Suppressor macrophage treated with lipopolysaccharide for 1 hour (primary cell): ENCODE measurements at places on chromosomes 7 and 10.

DNA sequence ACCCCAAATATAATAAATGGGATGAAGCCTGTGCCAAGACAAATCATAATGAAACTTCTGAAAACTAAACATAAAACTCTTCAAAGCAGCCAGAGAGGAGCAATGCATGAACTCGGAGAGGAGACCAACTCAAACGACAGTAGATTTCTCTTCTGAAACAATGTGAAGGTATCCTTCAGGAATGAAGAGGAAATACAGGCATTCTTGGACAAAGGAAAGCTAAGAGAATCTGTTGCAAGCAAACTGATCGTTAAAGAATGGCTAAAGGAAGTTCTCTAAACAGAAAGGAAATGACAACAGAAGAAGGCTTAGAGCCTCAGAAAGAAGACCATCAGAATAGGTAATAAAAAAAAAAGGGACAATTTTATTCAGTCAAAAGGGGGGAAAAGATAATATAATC, 6.6 kb downstream of the GNA12 start:
- no peak for DNase-seq

- DNase-seq: no peak
These were observed 19.4 kb downstream of the HIPK2 start for GRCh38 chr7:139758388-139758787.

GRCh38 chr7:55061726-55062499, 43.1 kb downstream of the EGFR start:
- DNase-seq: no peak

DNA sequence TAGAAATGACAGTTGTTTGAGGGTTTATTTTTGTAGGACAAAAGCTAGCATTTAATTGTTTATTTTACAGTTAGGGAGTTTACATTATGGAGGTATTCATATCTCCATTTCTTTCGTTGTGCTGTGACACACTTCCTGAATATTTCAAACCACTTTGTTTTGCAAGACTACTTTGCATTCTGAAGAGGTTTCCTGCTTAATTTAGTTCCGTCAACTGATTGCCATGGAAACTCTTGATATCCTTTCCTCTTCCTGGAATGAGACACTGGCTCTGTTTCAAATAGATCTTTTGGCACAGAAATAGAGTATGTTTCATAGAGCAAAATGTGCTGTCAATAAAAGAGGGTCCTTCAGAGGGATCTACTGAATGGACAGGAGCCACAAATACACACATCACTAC, 159.5 kb upstream of the AGR3 start:
- peak; percentile 91 for DNase-seq

GRCh38 chr7:141122736-141123135, 48.9 kb downstream of the TMEM178B start:
- no peak for DNase-seq

DNA sequence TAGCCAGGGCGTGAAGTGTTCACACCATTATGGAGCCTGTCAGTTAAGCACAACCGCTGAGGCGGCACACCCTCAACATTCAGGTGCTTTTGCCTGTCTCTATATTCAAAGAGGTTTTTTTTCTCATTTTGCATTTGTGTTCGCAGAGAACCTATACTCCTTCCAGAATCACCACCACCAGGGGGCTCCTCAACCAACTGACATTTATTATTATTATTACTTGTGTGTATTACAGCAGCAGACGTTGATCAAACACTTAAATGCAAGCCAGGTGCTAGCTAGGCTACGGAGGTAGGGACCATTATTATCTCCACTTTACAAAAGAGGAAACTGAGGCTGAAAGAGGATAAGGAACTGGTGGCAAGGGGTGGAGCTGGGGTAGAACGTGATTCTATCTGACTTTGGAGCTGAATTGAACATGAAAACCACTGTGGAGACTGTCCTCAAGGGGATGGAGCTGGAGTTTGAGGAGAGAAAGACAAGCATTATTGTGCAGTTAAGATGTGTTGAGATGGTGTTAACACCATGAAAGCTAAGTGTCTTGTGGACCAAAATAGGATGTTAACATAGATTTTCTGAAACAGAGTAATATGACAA, 133.8 kb upstream of the PLXNA4 start:
- peak; percentile 54 for DNase-seq

GRCh38 chr7:124552217-124552616, 213.4 kb downstream of the GPR37 start:
- DNase-seq: no peak

GRCh38 chr7:136049818-136050461, 72.8 kb upstream of the MTPN start:
- no peak for DNase-seq

DNA sequence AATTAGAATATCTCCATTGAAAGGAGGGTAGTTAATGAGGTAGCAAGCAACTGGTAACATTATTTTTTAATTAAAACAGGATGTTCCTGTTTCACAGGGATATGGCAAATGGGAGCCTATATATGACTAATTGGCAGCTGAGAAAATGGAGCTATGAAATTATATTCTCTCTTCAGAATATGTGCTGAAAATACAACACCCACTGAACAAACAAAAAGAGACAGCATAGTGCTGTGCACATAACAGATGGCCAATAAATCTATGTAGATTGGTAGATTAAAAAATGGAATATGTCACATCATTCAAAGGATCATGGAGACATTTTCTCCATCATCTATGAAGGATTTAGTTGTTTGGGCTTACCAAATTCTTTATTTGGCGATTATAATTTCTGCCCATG, 362.0 kb downstream of the GPR37 start:
- DNase-seq: no peak

- DNase-seq: no peak
These were observed 306.1 kb downstream of the DGKB start for GRCh38 chr7:14596421-14596820.

DNA sequence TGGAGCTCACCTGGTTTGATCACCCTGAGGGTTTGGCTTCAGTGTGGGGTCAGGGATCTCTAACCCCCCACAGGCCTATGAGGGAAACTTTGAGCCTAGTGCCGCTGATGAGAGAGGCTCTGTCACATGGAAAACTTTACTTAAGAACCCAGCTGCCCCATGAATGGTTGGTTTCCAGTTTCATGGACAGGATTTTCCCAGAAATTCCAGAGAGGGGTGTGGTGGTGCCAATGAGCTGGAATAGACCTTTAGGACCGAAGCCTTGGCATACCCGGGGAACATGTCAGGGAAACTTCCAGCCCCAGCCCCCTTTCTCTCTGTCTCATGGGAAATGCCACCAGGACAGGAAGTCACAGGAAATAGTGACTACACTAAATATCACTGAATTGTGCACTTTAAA, 36.9 kb downstream of the AKR1B1 start:
- peak; percentile 53 for DNase-seq

DNA sequence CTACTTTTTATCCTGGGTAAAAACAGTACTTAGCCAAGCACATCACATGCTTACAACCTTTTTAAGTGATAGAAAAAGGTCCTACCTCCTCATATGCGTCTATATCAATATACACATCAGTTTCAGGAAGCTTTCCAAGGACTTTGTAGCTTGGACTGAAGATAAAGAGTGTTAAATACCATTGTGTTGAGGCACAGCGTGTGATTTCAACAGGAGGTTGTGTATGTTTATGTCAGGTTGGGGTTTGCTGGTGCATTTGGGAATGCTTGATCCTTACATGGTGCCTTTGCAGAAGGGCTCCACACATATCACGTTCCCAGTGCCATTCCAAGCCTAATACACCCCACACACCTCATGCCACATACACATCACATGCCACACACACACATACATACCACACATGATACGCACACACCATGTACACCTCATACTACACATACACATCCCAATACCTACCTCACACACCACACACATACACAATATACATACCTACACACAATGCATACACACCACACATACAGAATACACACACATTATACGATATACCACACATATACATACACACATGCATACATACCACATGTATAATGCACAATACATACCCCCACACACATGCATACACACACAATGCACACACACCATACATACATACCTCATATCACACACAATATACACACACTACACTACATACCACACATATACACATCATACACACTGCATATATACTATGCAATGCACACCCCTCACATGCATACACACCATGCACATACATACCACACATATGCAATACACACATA, 33.1 kb downstream of the PSMC2 start:
- no peak for DNase-seq

DNA sequence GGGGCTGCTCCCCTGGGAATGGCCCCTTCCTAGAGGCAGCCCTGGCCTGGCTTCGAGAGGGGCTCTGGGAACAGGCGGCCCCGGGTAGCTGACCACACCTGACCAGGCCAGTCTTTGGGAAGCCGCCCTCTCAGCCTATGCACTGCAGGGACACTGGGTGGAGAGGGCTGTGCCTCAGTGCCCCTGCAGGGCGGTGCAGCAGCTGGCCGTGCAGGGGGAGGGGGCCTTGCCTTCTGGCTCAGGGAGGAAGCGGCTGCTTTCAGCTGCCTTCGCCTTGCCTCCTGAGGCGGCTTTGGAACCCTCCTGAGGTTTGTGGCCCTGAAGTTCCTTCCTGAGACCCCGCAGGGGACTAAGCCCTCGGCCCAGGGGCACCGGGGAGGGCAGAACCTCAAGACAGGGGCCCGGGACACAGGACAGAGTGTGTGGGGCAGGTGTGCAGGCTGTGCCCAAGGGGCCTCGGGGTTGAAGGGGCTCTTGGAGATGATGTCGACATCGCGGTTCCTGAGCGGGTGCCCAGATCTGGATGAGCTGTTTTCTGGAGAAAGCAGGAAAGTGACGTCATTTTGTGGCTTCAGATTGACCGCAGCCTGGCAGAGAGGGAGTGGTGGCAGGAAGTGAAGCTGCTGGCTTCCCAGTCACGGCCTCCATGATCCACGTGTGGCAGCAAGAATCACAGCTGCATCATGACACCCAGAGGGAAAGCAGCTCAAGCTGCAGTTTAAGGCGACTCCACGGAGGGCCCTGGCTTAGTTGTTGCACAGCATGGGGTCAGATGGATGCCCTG, 17.7 kb downstream of the ADAM8 start:
- peak; percentile 96 for DNase-seq

DNA sequence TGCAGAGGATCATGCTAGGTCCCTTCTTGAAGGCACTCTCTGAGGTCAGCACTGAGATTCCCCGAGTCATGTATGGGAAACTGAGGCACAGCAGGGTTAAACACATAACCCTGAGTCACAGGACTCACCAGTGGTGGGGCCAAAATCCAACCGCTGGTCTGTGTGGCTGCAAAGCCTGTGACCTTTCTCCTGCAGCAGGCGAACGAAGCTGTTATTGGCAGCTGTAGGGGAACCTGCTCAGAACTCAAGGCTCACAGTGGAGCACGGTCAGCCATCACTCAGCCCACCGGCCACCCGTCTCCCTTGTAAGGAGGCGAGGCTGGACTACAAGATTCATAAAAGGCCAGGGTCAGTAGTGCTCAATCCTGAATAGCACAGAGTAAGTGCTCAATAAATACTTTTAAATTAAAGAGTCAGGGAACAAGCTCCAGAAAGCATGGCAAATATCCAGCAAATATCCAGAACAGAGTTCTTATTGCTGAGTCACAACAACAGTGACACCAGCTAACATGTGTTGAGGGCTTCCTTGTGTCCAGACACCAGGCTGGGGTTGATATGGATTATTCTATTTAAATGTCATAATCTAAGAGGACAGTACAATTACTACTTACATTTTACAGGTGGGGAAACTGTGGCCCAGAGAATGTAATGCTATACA, 34.9 kb downstream of the CHST15 start:
- DNase-seq: no peak

DNA sequence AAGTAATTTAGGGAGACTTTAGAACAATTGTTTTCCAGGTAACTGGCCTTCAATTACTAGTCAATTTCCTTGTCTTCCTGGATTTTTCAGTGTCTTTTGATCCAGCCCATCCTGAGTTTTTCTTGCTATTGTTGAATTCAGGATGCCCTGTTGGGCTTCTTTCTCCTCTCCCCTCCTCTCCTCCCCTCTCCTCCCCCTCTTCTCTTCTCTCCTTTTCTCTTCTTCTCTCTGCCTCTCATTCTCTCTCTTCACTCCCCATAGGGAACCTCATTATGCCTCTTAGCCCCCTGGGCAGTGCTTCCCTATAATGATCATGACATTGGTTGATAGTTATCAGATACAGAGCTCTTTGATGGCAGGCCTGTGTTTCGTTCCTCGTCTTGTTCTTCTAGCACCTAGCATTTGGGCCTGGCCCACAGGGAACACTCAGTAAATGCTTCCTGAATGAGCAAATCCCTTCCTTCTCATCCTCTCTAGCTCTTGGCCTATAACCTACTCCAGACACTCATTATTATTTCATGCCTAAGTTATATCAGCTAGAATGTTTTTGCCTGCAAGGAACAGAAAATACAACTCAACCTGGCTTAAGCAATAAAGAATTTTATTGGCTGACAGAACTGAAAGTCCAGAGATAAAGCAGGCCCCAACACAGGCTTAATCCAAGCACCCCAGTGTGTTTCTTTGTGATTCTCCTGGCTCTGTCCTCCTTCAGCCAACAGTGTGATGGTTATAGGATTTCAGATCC, 56.8 kb downstream of the CACNB2 start:
- no peak for DNase-seq

- DNase-seq: no peak
These were observed 16.5 kb downstream of the RGR start for GRCh38 chr10:84261236-84261915.

DNA sequence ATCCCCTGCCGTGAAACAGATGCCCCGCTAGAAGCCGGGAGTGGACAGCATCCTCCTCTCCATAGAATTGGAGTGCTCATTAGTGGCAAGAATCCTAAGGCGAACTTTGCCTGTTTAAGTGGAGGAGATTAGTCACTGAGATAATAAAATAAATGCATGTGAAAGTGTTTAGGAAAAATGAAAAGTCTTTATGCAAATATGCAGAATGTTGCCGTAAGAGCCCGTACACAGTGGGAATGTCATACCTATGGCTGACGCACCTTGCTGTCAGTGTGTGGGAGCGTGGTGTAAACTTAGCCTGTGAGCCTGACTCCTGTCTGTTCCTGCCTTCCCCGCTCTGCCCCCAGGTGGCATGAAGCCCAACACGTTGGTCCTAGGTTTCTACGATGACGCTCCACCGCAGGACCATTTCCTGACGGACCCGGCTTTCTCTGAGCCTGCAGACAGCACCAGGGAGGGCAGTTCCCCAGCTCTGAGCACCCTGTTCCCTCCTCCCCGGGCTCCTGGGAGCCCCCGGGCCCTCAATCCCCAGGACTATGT, 1.7 kb upstream of the TRIP6 start:
- no peak for DNase-seq
